ENCODE measurements at places on chromosomes 4 and X.

GRCh38 chr4:171812333-171812664, 905 bp upstream of the GALNTL6 start:
- DNase-seq: no peak

- DNase-seq: no peak
Observed at GRCh38 chr4:102114118-102114630, 231.1 kb downstream of the SLC39A8 start.

DNA sequence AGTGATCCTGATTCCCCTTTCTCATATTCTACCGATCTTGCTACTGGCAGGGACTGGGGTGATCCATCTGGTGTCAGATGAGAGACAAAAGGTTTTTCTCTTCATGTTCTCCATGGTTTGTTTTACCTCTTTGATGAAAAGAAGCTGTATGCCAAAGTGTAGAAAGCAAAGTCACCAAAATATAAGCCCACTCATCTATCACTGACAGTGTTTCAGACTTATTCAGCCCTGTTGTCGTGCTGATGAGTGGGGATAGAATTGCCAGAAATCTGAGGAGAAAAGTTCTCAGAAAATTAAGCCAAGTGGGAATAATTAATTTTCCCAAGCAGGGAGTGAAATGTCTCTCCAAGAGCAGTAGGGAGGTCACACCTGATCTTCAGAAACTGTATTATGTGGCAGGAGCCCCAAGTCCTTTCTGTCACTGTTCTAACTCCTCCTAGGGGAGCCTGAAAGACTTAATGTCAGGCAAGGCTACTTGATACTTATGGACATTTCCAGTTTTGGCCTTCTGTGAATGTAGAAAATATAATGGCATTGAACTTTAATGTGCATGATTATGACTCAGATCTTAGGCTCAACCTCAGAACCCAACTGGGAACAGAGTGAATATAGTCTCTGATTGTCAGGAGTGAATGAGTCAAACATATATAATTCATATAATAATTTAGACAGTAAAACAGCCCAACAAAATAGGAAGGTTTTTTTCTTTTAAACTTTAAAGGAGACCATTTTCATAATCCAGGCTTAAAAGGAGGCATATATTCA, 298.1 kb downstream of the ANKRD50 start:
- DNase-seq: no peak

DNA sequence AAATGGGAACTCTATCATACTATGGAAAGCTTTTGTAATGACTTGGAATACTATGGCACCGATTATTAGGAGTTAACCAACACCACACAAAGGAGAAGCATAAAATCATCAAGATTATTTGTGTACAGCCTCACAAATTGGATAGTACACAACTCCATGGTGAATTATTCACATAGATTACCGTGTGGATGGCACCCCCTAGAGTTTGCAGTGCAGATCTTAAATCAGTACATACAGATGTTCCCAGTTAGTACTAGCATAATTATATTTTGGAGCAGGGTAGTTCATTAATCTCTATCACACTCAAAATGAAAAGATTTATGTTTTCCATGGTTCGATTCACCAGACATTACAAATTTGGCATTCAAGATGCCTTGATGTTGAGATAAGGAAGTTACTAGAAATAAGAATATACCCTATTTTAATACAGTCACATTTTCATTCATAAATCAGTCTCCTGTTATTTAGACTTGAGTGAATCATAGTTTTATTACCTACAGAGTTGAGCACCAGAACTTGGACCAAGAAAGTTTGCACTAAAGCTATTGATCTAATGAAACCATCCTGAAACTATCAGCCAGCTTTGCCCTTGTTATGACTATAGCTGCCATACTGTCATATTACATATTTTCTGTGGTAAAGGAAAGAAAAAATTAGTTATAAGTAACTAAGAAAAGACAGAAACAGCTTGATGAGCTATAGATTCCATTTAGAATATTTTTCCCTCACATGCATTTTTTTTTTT, 531.8 kb downstream of the GLUD2 start:
- peak; percentile 19 for DNase-seq

GRCh38 chrX:41406201-41406600, 40.9 kb upstream of the NYX start:
- DNase-seq: no peak

GRCh38 chr4:145912376-145912775, 26.2 kb downstream of the ZNF827 start:
- DNase-seq: no peak

GRCh38 chr4:170465429-170465828, 375.7 kb upstream of the AADAT start:
- no peak for DNase-seq

GRCh38 chrX:137051978-137052642, 18.3 kb upstream of the GPR101 start:
- peak; percentile 83 for DNase-seq

DNA sequence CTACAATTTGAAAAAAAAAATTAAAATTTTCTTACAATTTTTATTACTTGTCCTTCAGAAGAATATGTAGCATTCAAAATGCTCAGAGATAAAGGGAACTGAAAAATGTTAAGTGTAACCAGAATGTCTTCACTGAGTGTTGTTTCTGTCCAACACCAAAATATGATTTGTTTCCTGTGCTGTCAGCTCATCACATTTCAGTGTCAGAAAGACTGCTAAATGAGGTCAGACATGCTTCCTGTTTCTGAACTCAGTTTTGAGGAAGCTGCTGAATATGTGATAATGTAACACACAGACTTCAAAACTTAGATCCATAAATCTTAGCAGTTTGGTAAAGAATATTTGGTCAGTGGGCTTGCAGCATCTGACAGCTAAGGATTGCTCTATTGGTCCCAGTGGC, 1849.7 kb downstream of the PCDH7 start:
- no peak for DNase-seq

- DNase-seq: no peak
Observed at GRCh38 chr4:121227341-121227792, 63.2 kb upstream of the TNIP3 start.

- no peak for DNase-seq
Observed at GRCh38 chr4:114782415-114783214, 184.0 kb downstream of the UGT8 start.

DNA sequence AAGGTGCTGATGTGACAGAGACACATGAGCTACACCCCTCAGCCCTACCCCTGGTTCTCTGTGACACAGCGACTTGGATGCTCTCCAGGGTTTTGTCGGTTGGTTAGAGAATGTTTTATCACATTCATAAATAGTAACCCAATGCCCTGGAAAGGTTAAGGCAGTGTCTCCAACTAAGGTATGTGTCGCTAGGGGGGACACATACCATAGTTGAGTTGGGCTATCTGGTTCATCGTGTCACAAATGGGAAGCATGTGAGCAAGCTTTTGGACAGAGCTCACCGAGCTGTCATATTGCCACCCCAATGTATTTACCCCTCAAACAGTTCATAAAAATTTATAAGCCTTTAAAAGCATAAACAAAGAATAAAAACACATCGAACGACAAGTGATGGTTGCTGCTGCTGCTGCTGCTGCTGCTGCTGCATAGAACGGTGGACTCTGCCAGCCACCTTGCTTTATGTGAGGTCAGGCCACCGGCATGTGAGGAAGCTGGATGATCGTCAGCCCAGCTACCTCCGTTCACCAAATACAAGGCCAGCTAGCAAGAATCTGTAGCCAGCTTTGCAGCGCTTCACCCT, 55.9 kb downstream of the STOX2 start:
- DNase-seq: no peak

DNA sequence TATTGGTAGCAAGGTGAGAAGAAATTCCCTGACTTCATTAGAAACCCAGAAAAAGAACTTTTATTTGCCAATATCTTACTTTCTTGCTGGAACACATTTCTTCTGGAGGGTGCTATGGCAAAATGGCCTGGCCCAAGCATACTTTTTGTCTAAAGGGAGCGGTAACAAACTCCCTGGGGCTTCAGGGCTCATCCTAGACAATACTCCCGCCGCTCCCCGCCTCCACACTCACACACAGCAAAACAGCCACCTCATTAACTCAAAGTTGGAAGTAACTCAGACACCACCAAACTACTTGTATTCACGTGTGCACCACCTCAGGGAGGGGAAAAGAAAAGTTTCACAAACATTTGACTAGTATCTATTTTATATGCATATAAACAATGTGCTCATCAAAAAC, 75.7 kb downstream of the IGSF1 start:
- no peak for DNase-seq

- DNase-seq: no peak
Observed at GRCh38 chrX:64394059-64394873, 986 bp downstream of the MTMR8 start.

GRCh38 chr4:125070861-125071260, 243.9 kb upstream of the FAT4 start:
- no peak for DNase-seq

- no peak for DNase-seq
Observed at GRCh38 chrX:40179283-40179682, 81.5 kb upstream of the BCOR start.

- DNase-seq: no peak
Observed at GRCh38 chrX:70916754-70917153, 8.2 kb upstream of the TEX11 start.

DNA sequence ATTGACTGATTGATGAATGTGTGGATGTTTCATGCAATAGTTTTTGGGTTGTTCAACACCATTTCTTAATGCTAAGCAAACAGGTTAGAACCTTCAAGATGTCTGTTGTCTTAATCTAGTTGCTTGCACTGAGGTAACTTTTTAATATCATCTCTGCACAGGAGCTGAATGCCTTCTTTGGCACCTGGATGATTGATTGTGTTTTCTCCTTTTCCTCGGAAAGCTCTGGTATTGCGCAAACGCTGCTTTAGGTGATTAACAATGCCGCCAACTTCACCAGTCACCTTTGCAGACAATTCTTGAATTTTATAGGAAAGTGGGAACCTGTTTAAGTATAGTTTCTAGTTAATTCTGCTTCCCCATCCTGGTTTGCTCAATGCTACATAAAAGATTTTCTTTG, 48.2 kb downstream of the RTL9 start:
- DNase-seq: no peak

DNA sequence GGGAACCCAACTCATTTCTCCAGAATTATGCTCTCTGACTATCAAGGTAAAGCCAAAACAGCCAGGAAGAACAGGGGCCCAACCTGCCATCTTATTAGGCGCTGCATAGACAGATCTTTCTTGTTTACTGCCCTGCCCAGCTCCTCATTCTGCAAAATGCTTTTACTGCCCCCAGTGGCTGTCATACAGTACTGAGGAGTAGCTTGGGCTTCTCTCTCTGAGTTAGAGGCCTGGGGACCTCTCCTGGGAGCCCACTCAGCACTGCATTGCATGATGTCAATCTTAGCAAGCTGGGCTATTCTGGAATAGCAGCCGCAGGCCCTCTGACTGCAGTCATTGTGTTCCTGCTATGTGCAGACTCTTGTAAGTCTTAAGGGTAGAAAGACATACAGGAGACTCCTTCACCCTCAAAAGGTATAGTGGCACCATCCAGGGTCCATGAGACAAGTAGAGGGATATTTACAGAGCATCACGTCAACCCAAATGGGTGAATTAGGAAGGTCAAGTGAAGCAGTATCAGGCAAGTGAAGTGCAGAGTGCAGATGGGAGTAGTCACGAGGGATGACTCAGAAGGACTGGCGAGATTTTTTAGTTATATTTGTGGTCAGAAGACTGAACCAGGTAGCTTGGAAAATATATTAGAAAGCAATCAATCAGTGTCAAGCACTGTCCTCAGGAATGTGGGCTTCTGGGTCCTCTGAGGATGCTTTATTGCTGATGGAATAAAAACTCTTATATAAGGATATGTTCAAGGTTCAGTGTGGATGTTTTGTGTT, 294.1 kb upstream of the SFRP2 start:
- no peak for DNase-seq

DNA sequence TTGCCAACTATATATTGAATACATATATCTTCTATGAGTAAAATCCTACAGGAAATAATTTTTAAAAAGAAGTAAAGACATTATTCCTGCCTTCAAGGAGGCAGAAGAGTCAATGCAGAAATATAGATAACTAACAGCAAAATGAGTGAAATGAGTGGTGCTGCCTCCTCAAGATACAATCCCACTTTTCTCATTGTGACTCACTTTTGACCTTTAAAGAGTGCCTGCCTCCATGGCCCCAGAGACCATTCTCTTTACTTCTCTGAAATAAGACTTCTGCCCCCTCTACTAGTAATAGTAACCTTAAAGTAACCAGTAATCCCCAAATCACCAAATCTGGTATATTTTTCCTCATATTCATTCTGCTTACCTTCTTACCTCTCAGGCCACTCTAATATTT, 15.5 kb downstream of the SLC10A7 start:
- no peak for DNase-seq

DNA sequence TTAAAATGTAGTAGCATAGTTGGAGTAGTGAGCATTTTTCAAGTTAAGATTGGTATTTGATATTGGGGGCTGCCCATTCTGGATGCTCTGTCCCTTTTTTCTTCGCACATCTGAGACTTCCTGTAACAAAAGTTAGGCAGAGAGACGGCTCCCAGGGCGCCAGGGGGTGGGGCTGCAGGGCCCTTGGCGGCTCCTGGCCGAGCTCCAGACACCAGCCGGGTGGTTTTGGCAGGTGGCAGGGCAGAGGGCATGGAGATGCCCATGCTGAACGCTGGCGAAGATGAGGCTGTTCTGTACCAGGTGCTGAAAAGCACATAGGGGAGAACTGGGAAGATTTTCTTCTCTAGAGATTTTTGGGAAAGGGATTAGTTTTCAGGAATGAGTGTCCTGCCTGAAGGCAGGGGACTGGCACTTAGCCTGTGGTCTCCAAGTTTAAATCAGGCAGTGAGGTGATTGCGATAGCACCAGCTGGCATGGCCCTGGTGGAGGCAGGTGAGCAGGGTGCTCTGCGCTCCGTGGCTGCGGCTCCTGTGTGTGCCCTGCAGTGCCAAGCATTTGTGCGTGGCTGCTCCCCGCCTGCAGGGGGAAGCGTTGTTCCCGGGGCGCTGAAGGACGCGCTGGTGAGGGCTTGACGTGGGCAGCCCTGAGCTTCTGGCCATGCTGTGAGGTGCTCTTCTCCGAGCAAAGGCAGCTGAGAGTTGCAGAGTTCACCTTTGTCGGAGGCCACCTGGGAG, 23.6 kb upstream of the HGFAC start:
- no peak for DNase-seq

- no peak for DNase-seq
Observed at GRCh38 chrX:19571711-19572110, 56.4 kb upstream of the MAP3K15 start.

DNA sequence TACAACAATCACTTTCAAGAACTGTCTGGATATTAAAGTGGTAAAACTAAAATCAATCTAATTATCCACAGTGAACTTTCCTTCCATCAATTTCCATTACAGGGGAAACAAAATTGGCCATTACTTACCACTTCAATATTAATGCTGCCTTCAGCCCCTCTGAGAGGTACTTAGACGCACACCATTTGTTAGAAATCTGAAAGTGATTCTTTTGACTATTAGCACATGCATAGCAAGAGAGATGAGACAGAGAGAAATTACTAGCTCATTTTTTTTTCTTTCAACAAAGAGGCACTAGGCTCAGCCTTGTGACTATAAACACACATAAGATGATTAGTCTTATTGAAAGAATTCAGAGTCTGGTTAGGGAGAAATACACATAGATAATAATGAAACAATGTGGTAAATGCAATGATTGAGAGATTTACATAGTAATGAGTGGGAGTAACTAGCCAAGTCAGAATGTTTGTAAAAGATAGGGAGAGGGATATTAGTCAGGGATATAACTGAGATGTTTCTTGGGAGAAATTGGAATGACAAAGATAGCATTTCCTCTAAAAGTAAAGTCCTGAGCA, 93.3 kb downstream of the YIPF7 start:
- no peak for DNase-seq

GRCh38 chr4:6423575-6423974, 48.8 kb downstream of the PPP2R2C start:
- no peak for DNase-seq
